ENCODE measurements at places on chromosomes 4 and X. TPM values are rescaled to one million over a fixed set of nuclear protein-coding genes. Genes with fewer than 3 reads are reported as not detected.

DNA sequence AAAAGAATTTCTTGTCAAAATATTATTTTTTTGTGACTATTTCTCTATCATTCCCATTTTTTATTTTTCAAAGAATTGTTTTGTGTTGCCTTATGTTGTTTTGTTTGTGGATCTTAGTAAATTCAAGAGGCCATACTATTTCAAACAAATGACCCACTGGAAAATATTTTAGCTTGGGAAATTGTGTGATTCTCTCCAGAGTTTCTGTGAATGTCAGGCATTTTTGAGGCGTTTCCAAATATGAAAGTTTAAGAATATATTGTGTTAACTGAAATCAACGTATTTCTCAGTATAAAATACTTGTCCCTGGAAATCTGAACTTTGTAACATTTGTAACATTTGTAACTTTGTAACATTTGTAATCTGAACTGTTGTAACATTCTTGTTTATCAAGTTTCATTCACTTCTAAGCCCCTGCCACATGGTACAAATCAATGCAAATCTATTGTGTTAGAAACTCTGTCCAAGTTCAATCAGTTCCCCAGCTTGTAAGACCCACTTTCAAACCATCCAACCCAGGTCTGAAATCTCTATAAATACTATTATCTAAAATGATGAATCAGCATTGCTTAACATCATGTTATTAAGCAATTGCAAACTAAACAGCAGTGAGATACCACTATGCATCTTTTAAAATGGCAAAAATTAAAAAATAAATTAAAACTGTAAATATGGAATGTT, 465.4 kb upstream of the GRID2 start:
- no peak overlapping the region for H3K4me3 ChIP-seq
- H3K4me1 ChIP-seq: no peaks in the 10 kb centered on the region
- no peak overlapping the region for H3K27ac ChIP-seq
- no peaks in the 10 kb centered on the region for H3K36me3 ChIP-seq
- H3K27me3 ChIP-seq: no peaks in the 10 kb centered on the region

GRCh38 chr4:52957220-52957686, 95.1 kb downstream of the RASL11B start:
- H3K36me3 ChIP-seq: no peaks in the 10 kb centered on the region
- peak; percentile 58 for DNase-seq
- H3K4me3 ChIP-seq: no peak overlapping the region
- no peaks in the 10 kb centered on the region for H3K27me3 ChIP-seq

GRCh38 chrX:101931136-101931487, 715 bp downstream of the ZMAT1 start:
- no peak for DNase-seq
- H3K4me1 ChIP-seq: no peaks in the 10 kb centered on the region
- H3K4me3 ChIP-seq: peak overlapping the region; percentile 56
- H3K27me3 ChIP-seq: no peaks in the 10 kb centered on the region
- H3K27ac ChIP-seq: peak overlapping the region; percentile 71

- DNase-seq: no peak
- no peaks in the 10 kb centered on the region for H3K4me1 ChIP-seq
Observed at GRCh38 chr4:86122404-86122803, 237.4 kb downstream of the MAPK10 start.

DNA sequence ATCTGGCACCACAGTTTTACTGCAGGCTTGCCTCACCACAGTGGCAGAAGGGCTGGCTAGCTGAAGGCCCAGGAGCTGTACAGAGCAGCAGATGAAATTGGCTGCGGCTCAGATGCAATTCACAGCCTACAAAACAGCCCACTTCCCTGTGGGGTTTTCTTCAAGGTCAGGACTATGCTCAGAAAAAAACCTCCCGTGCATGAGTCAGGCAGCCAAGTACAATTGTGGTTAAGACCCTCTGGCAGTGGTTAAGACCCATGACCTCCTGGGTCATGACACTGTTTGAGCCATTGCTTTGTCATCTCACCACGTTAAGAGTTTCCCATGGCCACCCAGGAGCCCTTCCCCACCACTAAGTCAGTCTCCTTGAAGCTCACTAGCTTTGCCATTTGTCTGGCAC, 276.3 kb downstream of the HNRNPD start:
- H3K4me1 ChIP-seq: no peaks in the 10 kb centered on the region
- no peaks in the 10 kb centered on the region for H3K36me3 ChIP-seq
- no peaks in the 10 kb centered on the region for H3K27me3 ChIP-seq

DNA sequence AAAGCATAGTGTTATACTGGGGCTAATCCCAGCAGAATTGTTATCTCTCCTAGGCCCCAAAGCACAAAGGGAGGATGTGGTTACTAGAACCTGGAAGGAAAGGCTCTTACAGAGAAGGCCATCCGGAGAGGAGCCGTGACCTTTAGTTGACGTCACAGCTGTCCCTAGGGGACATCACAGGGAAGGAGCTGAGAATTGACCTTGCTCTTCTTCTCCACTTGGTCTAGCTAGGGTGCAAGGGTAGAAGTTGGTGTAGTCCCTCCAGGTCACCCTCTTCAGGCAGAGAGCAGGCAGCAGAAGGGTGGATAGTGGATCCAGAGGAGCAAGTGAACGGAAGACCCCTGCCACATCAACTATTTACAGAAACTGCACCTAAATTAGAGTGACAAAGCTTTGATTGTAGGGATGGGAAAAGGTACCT, 22.8 kb upstream of the FGF2 start:
- no peaks in the 10 kb centered on the region for H3K36me3 ChIP-seq
- H3K27me3 ChIP-seq: no peaks in the 10 kb centered on the region
- DNase-seq: no peak
- no peak overlapping the region for H3K27ac ChIP-seq

DNA sequence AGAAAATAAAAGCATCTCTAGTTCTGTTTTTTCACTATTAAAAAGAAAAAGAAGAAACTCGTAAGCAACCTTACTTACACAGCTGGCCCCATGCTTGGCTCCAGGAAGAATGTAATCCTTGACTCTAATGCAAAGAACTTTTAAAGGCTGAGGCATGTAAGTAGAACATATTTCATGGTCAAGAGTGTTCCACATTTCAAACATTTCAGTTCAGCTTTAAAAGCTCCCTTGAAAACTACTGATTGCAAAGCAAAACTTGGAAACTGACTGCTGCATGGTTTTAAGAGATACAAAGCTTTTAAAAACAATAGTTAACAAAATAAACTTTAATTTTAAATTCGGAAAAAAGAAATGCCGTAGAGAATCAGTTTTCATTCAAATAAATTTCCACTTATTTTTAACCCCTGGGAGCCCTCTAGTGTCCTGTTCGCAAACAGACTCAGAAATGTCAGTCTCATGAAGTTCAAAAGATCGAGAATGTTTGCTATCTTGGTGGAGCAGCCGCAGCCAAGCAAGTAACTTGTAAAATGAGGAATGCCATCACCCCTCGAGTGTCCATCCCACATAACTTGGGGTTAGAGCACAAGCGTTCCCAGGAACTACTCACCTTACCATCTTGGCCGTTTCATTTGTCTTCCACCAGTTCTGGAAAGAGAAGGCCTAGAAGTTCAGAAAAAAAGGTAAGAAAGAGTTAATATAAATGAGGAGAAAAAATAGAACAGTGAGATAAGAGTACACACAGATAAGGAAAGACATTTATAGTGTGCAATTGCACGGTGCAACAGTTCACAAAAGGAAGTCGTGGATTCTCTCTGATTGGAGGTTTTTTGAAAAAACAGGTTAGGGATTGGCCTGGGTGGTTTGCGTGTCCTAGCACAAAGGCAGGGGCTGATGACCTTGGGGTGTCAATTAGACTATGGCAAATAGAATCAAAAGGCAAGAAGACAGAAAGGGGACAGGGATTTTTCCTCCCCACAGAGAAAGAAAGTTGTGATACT, at the start of gene GASK1B:
Gene GASK1B, minus strand, starts transcription at position 765 of the 998 bp plus-strand sequence. CDS start 1,650 bp downstream, outside the sequence.
- no peaks in the 10 kb centered on the region for H3K36me3 ChIP-seq
- H3K4me3 ChIP-seq: peak within 1 kb of the TSS; percentile 48
- H3K27ac ChIP-seq: peak within 1 kb of the TSS; percentile 35

GRCh38 chrX:48107717-48108116, 22.7 kb upstream of the SPACA5B start:
- H3K36me3 ChIP-seq: no peaks in the 10 kb centered on the region
- no peak for DNase-seq
- H3K4me3 ChIP-seq: no peak overlapping the region
- H3K27me3 ChIP-seq: no peaks in the 10 kb centered on the region
- H3K4me1 ChIP-seq: no peaks in the 10 kb centered on the region
- no peak overlapping the region for H3K27ac ChIP-seq

- no peak overlapping the region for H3K4me3 ChIP-seq
- no peak for DNase-seq
- H3K4me1 ChIP-seq: no peaks in the 10 kb centered on the region
- H3K27ac ChIP-seq: no peak overlapping the region
Observed at GRCh38 chr4:82696117-82696860, 102.3 kb downstream of the SCD5 start.

- H3K4me1 ChIP-seq: no peaks in the 10 kb centered on the region
- no peaks in the 10 kb centered on the region for H3K36me3 ChIP-seq
- no peak overlapping the region for H3K27ac ChIP-seq
- H3K27me3 ChIP-seq: no peaks in the 10 kb centered on the region
- no peak overlapping the region for H3K4me3 ChIP-seq
Observed at GRCh38 chr4:18034099-18034498, 12.5 kb upstream of the LCORL start.

DNA sequence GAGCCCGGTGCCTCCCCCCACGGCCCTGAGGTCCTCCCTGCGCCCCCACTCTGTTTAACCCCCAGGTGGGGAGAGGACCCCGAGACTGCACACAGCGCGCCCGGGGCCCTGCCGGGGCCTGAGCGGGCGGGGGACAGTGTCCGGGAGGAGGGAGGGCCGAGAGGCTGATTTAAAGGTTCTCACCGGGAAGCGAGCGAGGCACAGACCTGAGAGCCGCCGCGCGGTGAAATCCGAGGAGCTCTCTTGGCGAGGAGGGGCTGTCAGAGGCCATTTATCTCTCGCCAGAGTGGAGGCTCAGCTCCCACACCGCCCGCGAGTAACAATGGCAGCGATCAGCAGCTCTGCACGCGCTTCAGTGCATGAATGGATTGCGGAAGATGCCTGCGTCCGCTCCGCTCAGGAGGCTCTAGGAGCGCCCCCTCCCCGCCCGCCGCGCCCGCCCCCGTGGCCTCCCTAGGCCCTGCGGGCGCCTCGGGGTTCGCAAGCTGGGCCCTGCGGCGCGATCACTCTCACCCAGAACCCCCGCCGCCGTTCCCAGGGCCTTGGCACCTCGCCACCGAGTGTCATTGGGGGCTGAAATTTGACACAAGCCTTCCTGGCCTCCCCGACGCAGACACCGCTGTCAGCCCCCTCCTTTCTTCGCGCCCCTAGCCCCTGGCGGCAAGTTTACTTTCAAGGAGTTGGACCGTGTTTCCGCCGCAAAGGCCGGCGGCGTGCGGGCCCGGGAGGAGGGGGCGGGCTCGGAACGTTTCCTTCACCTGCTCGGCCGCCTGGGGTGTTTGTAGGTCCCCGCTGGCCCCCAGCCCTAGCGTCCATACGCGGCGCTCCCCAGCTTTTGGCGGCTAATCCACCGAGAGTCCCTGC, 48.7 kb upstream of the BCOR start:
- H3K4me1 ChIP-seq: peaks cover 5% of the 10 kb centered on the region
- H3K36me3 ChIP-seq: no peaks in the 10 kb centered on the region
- H3K4me3 ChIP-seq: peak overlapping the region; percentile 51
- peak; percentile 88 for DNase-seq

GRCh38 chr4:1413204-1413663, 7.0 kb upstream of the NKX1-1 start:
- H3K4me3 ChIP-seq: no peak overlapping the region
- no peak for DNase-seq
- H3K27me3 ChIP-seq: peaks cover 32% of the 10 kb centered on the region
- no peaks in the 10 kb centered on the region for H3K4me1 ChIP-seq

DNA sequence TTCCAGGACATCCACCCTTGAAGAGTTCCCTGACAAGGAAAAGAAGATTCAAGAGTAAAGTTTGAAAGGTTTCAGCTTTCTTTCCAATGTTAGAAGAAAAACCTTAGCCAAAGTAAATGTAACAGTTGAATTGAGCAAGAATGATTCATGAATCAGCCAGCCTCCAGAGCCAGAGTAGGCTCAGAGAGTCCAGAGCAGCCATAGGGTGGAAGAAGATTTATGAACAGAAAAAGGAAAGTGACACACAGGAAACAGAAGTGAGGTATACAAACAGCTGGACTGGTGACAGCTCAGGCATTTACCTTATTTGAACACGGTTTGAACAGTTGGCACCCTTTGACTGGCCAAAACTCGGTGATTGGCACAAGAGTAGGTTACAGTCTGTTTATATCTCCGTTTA, 63.2 kb downstream of the QDPR start:
- no peaks in the 10 kb centered on the region for H3K36me3 ChIP-seq
- H3K27ac ChIP-seq: no peak overlapping the region
- no peak for DNase-seq
- no peaks in the 10 kb centered on the region for H3K27me3 ChIP-seq
- H3K4me3 ChIP-seq: no peak overlapping the region

DNA sequence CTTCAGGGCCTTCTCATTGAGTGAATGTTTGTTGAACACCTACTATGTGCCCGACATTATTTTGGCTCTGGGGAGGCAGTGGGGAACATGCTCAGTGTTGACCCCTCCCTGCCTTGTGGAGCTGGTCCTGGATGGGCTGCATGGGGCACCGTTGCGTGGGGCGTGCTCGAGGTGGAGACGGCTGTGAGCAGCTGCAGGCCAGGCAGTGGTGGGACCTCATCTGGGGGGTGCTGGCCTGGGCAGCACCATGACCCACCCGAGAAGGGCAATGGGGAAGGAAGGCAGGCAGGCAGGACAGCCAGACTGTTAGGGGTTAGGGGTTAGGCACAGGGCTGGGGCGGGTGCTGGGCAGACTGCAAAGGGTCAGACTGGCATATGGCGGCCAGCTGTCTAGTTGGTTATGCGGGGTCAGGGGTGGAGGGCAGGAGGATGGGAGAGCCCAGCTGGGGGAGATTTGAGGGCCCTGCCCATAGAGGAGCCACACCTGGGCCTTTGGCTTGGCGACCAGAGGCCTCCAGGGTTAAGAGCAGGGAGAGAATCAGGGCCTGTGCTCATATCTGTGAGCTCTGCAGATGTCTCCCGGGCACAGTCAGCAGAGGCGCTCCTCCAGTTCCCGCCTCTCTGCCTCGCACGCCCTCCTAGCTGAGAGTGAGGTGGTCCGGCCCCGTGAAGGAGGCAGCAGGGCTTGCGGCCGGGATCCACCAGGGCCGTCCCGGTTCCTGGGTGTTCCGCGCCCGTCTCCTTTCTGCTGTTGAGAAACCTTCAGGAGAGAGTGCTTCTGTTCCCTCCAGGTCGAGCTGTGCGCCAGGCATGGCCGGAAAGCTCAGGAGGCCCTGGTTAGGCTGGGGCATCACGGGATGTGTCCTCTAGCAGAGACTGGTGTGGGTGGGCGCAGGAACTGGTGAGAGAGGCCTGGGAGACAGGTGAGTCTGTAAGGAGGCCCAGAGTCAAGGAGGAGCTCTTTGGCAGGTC, 73.3 kb downstream of the RGS12 start:
- no peaks in the 10 kb centered on the region for H3K36me3 ChIP-seq
- H3K27ac ChIP-seq: no peak overlapping the region
- H3K4me1 ChIP-seq: peaks cover 2% of the 10 kb centered on the region
- H3K4me3 ChIP-seq: no peak overlapping the region
- H3K27me3 ChIP-seq: no peaks in the 10 kb centered on the region

Gene CHIC2
- total RNA-seq: 26.6 TPM

Gene CYLC1
- total RNA-seq: not detected

Gene RASSF6
- total RNA-seq: 8.8 TPM

Data from kidney (tissue), 22 donors.